ENCODE measurements at places on chromosomes 1 and 21. TPM values are rescaled to one million over a fixed set of nuclear protein-coding genes. Genes with fewer than 3 reads are reported as not detected.

GPR61 gene
- total RNA-seq: not detected

CELA3B gene
- not detected for total RNA-seq

DNA sequence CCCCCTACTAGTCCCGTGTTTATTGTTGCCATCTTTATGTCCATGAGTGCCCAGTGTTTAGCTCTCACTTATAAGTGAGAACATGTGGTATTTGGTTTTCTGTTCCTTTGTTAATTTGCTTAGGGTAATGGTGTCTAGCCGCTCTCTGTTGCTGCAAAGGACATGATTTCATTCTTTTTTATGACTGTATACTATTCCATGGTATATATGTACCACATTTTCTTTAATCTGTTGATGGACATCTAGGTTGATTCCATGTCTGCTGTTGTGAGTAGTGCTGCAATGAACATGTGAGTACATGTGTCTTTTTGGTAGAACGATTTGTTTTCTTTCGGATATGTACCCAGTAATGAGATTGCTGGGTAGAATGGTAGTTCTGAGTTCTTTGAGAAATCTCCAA is 44.2 kb upstream of the METTL18 start:
- peaks cover 37% of the 10 kb centered on the region for H3K36me3 ChIP-seq
- H3K4me3 ChIP-seq: no peak overlapping the region
- no peaks in the 10 kb centered on the region for H3K27me3 ChIP-seq
- no peaks in the 10 kb centered on the region for H3K4me1 ChIP-seq
- DNase-seq: no peak

CLEC20A gene
- not detected for total RNA-seq

DNA sequence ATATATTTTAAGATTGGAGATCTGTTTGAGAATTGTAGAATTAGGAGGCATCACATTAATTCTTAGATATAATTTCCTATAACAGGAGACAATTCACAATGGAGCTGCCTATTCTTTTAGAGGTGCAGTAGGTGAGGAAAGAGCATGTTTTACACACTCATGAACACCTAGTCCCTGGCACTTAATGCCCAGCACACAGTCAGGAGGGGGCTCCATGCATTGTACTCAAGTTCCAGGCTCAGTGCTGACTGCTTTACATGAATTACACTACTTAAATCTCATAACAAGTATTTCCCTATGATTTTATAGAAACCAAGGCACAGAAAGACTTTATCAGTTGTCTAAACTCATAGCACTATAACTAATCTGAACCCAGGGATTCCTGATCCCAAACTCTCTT is 360 bp upstream of the GBP3 start:
- H3K36me3 ChIP-seq: peaks cover 30% of the 10 kb centered on the region
- DNase-seq: no peak
- H3K4me3 ChIP-seq: peak overlapping the region; percentile 77

DNA sequence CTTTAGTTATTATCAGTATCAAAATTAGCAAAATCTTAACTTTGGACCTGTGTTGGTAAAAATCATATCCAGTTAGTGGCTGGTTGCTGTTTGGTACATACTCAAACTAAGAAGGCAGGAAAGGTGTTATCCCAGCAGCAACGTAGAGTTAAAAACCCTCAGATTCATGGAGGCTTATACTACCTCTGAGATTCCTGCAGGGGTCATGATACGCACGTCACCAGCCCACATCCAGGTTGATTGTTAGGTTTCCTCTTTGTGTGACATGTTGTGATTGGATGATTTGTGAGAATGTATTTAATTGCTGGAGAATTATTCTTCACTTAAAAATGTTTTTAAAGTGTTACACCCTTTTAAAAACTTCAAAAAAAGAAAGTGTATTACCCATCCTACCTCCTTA is 423.3 kb upstream of the ADGRL2 start:
- H3K27ac ChIP-seq: no peak overlapping the region
- H3K4me1 ChIP-seq: no peaks in the 10 kb centered on the region
- DNase-seq: no peak

- no peaks in the 10 kb centered on the region for H3K27me3 ChIP-seq
- peaks cover 48% of the 10 kb centered on the region for H3K36me3 ChIP-seq
- peaks cover 44% of the 10 kb centered on the region for H3K4me1 ChIP-seq
- DNase-seq: peak; percentile 89
Observed at GRCh38 chr1:93447481-93448291, at the start of gene FNBP1L. FNBP1L (plus strand) TSS chr1:93448118; CDS start chr1:93448282, 164 bp downstream.

NR0B2 gene
- total RNA-seq: 0.32 TPM

GRCh38 chr1:43651188-43651587 is 1.2 kb downstream of the KDM4A start:
- H3K27ac ChIP-seq: peak overlapping the region; percentile 96
- DNase-seq: no peak
- H3K27me3 ChIP-seq: no peaks in the 10 kb centered on the region
- H3K36me3 ChIP-seq: peaks cover 57% of the 10 kb centered on the region
- H3K4me3 ChIP-seq: peak overlapping the region; percentile 92

DNA sequence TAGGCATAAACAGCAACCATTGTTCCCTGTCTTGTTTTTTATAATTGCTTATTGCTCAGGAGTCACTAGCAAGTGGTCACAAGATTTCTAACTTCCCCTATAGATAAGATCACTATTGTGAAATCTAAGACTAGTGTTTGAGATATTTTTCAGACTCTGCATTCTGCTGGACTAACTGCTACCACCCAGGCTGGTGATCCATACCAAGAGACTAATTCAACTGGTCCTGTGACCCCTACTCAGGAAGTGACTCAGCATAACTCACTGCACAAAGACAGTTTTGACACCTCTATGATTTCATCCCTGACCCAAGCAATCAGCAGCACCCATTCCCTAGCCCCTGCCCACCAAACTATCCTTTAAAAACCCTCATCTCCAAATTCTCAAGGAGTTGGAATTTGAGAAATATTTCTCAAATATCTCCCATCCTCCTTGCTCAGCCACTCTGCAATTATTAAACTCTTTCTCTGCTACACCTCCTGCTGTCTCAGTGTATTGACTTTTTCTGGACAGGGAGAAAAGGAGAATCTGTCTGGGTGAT is 52.7 kb downstream of the TRIM33 start:
- peak overlapping the region; percentile 96 for H3K27ac ChIP-seq
- peak overlapping the region; percentile 30 for H3K4me3 ChIP-seq
- H3K4me1 ChIP-seq: peaks cover 20% of the 10 kb centered on the region
- H3K36me3 ChIP-seq: peaks cover 22% of the 10 kb centered on the region

ELOVL1 gene
- 107 TPM for total RNA-seq

GRCh38 chr1:225896937-225897549 is 8.1 kb upstream of the LEFTY1 start:
- H3K4me3 ChIP-seq: no peak overlapping the region
- peaks cover 37% of the 10 kb centered on the region for H3K4me1 ChIP-seq
- DNase-seq: peak; percentile 79
- H3K36me3 ChIP-seq: no peaks in the 10 kb centered on the region
- no peaks in the 10 kb centered on the region for H3K27me3 ChIP-seq

CELA3A gene
- not detected for total RNA-seq

- no peak for DNase-seq
- no peaks in the 10 kb centered on the region for H3K4me1 ChIP-seq
- H3K27me3 ChIP-seq: no peaks in the 10 kb centered on the region
- H3K36me3 ChIP-seq: peaks cover 7% of the 10 kb centered on the region
- no peak overlapping the region for H3K4me3 ChIP-seq
Observed at GRCh38 chr1:15735304-15736037, 587 bp upstream of the SLC25A34 start.

GRCh38 chr1:6513320-6513801 is 21.9 kb upstream of the PLEKHG5 start:
- H3K4me1 ChIP-seq: no peaks in the 10 kb centered on the region
- no peak for DNase-seq
- H3K27ac ChIP-seq: no peak overlapping the region
- no peaks in the 10 kb centered on the region for H3K36me3 ChIP-seq
- H3K4me3 ChIP-seq: no peak overlapping the region

- H3K4me1 ChIP-seq: no peaks in the 10 kb centered on the region
- no peaks in the 10 kb centered on the region for H3K36me3 ChIP-seq
Observed at GRCh38 chr21:29114765-29115500, 15.5 kb upstream of the MAP3K7CL start.

DNA sequence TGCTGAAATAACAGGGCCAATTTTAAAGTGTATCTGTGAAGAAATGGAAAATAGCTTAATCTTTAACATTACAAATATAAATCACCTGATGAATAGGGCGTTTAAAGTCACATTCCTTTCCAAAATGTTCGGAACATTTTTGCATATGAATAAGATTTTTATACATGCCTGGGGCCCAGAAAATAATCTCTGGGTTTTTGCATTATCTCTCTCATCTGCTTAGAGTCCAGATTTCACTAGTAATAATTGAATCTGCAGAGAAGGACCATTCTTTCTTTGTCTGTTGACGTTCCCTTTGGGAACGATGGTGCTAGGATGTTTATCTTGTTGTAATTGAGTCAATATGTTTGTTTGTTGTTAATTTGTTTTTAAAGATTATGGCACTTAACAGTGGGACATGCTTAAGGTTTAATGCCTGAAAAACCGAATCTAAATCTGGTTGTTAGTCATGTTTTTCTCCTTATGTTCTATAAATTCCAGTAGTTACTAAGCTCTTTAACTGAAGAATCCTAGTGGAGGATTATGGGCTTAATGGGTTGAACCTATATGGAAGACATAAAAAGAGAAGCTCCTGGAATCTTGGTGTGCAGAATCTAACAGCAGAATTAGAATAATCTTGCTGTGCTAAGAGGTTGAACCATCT is 140.6 kb downstream of the VPS13D start:
- no peak overlapping the region for H3K27ac ChIP-seq
- no peaks in the 10 kb centered on the region for H3K36me3 ChIP-seq
- no peaks in the 10 kb centered on the region for H3K4me1 ChIP-seq
- no peak for DNase-seq
- H3K27me3 ChIP-seq: no peaks in the 10 kb centered on the region
- H3K4me3 ChIP-seq: no peak overlapping the region

FOXO6 gene
- total RNA-seq: 1.0 TPM

DNA sequence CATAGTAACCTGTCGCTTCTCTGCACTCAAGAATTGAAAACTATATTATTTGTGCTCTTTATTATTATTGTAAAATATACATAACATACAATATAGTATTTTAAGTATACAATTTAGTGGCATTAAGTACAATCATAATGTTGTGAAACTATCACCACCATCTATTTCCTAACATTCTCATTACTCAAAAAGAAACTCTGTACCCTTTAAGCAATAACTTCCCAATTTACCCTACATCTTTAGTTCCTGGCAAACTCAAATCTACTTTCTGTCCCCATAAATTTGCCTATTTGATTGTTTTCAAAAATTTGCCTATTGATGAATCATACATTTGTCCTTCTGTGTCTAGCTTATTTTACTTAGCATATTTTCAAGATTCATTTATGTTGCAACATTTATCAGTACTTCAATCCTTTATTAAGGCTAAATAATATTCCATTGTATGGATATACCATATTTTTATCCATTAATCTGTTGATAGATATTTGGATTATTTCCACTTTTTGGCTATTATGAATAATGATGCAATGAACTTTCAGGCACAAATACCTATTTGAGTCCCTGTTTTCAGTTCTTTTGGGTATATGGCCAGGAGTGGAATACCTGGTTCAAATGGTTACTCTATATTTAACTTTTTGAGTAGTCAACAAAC is 99.6 kb upstream of the DMRTA2 start:
- H3K27me3 ChIP-seq: no peaks in the 10 kb centered on the region
- H3K4me3 ChIP-seq: no peak overlapping the region
- H3K27ac ChIP-seq: no peak overlapping the region
- H3K36me3 ChIP-seq: peaks cover 10% of the 10 kb centered on the region

GRCh38 chr1:67956116-67956515 is 94.3 kb downstream of the DIRAS3 start:
- H3K4me3 ChIP-seq: no peak overlapping the region
- no peaks in the 10 kb centered on the region for H3K36me3 ChIP-seq
- H3K4me1 ChIP-seq: no peaks in the 10 kb centered on the region
- no peak for DNase-seq
- no peaks in the 10 kb centered on the region for H3K27me3 ChIP-seq

DNA sequence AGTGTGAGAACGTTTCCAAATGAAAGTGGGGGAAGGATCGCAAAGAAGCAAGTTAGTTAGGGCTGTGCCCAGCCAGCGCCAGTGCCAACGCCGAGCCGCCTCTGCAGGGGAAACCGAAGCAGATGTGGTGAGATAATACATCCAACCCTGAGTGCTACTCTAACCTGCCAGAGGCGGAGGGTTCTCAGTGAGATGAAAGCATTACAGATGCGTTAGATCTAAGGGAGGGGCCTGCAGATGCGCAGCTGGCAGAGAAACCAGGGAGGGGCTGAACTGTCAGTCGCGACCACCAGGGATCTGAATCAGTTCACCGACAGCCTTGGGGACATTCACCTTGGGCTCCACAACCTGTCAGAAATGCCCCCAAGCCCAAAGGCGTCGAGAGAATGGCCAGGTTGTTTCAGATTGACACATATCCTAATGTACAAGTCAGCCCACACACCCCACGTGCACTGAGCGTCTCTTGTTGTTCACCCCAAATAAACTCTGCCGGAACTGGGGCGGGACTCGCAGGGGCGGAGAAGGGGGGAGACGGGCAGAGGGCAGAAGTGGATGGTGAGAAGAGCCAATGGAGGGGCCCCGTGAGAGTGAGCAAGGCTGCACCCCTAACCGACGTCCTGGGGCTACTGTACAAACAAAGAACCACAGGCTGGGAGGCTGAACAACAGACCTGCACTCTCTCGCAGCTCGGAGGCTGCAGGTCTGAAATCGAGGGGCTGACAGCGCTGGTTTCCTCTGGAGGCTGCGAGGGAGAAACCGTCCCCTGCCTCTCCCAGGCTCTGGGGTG is 8.7 kb upstream of the UMODL1 start:
- peaks cover 16% of the 10 kb centered on the region for H3K4me1 ChIP-seq
- peaks cover 4% of the 10 kb centered on the region for H3K36me3 ChIP-seq
- H3K4me3 ChIP-seq: no peak overlapping the region
- H3K27ac ChIP-seq: no peak overlapping the region

- no peak for DNase-seq
- no peak overlapping the region for H3K4me3 ChIP-seq
- H3K4me1 ChIP-seq: peaks cover 7% of the 10 kb centered on the region
- no peak overlapping the region for H3K27ac ChIP-seq
- H3K27me3 ChIP-seq: no peaks in the 10 kb centered on the region
Observed at GRCh38 chr1:235893840-235894239, 27.1 kb upstream of the LYST start.

FALEC gene
- 0.71 TPM for total RNA-seq

All from Calu3 (cell line).